ENCODE measurements at places on chromosomes 4 and X.

- no peak for DNase-seq
Observed at GRCh38 chr4:76504613-76505465, 69.8 kb downstream of the SHROOM3 start.

DNA sequence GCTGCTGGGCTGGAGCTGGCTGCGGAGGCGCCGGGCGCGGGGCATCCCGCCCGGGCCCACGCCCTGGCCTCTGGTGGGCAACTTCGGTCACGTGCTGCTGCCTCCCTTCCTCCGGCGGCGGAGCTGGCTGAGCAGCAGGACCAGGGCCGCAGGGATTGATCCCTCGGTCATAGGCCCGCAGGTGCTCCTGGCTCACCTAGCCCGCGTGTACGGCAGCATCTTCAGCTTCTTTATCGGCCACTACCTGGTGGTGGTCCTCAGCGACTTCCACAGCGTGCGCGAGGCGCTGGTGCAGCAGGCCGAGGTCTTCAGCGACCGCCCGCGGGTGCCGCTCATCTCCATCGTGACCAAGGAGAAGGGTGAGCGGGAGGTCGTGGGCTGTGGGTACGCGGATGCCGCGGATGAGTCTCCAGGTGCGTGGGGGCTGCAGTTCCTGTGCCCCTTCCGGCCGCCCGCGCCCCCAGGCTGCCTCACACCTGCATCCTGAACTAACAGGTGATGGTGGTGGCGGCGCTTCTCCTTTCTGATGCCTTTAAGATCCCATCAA lies 499 bp downstream of the CYP2U1 start:
- no peak for DNase-seq

DNA sequence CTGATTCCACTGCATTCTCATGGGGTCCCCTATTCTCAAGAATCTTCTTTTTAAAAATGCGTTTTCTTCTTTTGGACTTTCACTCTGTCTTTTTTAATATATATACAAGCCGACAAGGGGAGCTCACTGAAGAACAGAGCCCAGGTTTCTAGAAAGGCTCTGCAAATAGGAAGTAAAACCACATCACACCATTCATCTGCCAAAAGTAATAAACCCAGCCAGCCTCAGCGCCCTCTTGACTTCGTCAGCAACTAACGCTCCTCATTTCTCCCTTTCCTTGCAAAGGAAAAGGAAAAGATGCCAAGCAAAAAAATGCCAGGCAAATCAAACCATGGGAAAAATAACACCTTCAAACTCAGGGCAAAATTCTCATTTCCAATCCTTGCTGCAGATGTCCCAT lies 136.4 kb downstream of the HHIP start:
- DNase-seq, result no peak

GRCh38 chrX:130803537-130803936 lies 99.5 kb downstream of the ENOX2 start:
- DNase-seq, result no peak

- no peak for DNase-seq
Observed at GRCh38 chrX:149979126-149979644, 40.9 kb upstream of the EOLA2 start.

GRCh38 chr4:168885400-168885799 lies 124.7 kb downstream of the CBR4 start:
- no peak for DNase-seq

- DNase-seq, result no peak
Observed at GRCh38 chrX:100593581-100593980, 8.8 kb downstream of the TNMD start.

DNA sequence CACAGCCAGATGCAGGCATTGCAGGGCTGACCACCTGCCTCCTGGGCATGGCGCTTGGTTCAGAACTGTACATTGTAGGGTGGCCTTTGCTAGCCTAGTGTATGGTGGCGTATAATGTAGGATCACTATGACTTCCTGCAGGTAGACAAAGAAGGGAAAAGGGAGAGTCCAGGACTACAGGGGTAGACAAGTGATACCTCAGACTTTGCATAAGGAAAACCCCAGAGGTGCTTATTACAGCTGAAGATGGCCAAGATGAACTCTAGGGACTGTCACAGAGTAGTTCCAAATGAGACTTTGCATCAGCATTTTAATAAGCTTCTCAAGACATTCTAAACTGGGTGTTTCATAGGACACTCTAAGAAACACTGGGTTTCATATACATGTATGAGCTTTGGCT lies 116.4 kb upstream of the PUDP start:
- DNase-seq, result no peak

DNA sequence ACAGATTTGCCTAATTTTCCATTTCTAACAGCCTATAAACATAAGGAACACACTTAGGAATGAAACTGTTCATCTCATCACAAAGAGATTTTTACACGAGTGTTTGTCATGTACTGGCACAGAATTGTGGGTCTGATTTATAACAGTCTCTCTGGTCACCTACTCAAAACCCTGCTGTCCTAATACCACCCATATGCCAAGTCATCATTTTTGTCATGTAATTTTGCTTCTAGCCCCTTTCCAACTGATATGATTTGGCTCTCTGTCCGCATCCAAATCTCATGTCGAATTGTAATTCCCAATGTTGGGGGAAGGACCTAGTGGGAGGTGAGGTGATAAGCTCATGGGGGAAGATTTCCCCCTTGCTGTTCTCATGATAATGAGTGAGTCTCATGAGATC lies 284.1 kb upstream of the SLITRK2 start:
- DNase-seq, result no peak

DNA sequence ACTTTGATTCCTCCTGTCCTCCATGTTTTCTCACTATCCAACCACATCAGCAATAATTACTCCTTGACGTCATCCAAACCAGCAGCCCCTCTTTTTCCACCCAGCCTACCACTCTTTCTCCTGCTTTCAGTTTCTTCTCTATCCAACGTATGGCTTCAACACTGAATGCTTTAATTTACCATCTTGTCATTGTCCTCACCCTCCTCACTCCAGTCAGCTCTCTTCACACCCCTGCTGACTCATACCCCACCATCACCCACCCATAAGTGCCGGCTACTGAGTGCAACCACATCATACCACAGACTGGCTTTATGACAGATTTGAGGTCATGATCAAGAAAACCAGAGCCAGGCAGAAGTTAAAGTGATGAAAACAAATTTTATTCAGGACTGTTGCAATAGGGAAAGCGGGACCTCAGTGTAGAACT lies 9.8 kb upstream of the ANXA5 start:
- no peak for DNase-seq

DNA sequence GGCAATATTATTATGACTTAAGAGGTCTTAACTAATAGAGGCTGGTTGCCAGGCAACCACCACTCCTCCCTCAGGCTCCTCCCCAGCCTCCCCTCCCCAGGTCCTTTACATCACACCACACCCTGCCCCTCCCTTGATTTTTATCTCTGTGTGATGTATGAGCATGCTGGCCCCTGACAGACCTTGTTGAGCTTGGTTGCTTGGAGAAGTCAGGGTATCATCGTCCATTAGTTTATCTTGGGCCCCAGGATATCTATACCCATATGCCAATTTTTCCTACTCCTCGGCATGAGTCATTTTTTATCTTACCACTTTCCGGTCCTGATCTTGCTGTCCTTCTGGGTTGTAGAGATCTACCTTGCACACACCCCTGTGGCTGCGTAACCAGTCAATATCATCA lies 2.5 kb downstream of the AKAP4 start:
- no peak for DNase-seq

- DNase-seq, result no peak
Observed at GRCh38 chr4:8281519-8282133, 12.1 kb downstream of the HTRA3 start.

- no peak for DNase-seq
Observed at GRCh38 chrX:1483843-1484637, 31.3 kb upstream of the ASMTL start.
